ENCODE measurements at places on chromosomes 12 and 14.

DNA sequence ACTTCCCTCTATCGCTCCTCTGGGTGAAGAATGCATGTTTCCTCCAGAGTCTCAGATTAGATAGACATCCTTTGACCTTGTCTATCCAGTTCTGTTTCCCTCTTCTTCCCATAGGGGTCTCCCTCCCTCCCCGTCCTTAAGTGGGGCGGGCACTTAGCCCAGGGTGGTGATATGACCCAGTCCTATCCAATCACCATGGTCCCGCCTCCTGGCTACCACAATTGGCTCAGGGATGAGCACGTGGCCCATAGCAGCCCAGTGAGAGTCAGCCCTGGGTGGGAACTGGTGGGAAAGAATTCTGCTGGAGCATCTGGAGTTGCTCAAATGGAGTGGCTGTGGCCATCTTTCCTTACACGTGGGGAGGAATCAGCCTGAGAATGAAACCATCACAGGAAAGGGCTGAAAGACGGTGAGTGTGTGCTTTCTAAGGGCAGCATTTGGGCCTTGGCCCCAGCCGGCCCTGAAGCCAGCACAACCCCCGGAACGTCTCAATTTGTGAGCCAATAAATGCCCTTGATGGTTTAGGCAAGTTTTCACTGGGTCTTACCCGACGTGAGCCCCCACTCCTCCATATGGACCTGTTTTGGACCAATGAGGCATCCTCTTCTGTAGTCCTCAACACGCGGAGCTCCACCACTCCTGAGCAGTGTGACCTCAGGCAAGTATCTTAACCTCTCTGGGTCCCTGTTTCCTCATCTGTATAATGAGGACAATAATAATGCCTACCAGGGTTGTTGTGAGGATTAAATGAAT, 14.4 kb upstream of the MLXIP start:
- peak; percentile 93 for DNase-seq

- no peak for DNase-seq
Measured at GRCh38 chr14:47454025-47454424, 221.4 kb downstream of the MDGA2 start.

DNA sequence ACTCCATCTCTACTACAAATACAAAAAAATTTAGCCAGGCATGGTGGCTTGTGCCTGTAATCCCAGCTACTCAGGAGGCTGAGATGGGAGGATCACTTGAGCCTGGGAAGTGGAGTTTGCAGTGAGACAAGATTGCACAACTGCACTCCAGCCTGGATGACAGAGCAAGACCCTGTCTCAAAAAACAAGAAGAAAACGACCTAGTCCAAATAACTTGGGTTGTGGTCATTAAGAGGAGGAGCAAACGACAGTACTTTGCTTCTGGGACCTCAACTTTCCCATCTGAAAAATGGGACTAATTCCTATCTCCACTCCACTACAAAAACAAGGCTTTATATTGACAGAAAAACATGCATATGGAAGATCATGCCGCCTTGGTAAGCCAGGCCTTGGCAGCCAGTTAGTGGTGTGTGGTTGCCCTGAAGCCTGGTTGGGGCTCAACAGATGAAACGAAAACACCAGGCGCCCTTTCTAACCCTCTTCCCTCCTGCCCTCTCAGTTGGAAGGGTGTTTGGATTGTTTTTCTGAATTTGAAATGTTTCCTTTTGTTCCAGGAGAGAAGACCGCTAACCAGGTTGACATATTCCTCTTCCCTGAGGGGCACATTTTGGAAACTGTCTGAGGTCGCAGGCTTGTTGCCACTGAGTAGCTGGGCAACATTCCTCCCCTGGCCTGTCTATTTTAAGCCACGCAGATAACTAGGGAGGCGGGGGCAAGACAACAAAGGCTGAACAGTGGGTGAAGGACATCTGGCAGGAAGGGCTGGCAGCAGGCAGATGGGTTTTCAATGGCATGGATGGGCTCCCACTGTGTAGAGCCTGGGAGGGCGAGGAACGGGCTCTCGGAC, 13.7 kb upstream of the VPS37B start:
- peak; percentile 61 for DNase-seq

DNA sequence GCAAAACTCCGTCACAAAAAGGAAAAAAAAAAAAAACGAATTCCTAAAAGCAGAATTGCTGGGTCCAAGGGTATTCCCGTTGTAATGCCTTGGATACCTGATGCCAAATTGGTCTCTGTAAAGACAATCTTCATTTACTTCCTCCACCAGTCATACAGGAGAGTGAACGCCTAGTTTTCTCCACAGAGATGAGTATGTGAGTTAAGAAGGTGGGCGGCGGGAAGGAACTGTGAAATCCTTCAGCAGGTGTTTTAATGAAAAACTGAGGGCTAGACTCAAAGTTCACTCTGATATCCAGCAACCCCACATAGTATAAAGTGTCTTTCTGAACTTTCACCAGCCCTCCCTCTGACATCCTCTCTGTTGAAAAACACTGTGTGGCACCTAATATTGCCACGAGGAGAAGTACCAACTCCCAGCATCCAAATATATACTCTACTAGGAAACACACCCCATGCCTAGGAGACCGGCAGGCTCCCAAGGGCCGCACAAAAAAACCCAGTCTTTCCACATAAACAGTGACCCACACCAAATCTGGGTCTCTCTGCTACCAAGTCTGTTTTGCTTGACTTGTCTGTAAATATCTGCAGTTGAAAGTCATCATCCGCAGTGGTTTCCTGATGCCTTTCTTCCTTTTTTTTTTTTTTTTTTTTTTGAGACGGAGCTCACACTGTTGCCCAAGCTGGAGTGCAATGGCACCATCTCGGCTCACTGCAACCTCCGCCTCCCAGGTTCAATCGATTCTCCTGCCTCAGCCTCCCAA, 30.3 kb upstream of the FOXN3 start:
- no peak for DNase-seq

- DNase-seq: peak; percentile 79
Measured at GRCh38 chr12:55931780-55932550, 1.0 kb downstream of the DGKA start.

DNA sequence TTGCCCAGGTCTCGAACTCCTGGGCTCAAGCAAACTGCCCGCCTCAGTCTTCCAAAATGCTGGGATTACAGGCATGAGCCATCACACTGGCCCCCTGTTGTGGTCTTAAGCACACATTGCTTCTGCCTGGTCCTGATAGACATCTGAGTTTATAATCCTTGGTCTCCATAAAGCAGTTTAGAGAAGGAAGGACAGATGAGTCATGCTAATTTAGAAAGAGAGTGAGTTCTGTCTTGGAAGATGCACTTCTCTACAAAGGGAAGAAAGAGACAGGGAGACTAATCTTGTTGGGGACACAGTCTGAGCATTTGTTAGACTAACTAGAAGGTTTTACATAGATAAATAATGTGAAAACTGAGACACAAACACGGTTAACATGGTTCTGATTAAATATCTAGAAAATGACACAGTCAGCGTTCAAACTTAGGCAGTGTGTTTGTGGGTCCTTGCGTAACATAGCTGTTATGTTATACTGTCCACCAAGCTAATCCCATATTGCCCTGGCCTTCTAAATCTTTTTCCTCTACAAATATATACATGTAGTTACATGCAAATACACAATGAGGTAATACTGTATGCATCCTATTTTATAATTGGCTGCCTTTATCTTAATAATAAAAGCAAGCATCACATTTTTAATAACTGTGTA, 31.0 kb downstream of the SAMD4A start:
- DNase-seq: no peak

GRCh38 chr12:75592086-75592485, 80.7 kb upstream of the KRR1 start:
- no peak for DNase-seq

DNA sequence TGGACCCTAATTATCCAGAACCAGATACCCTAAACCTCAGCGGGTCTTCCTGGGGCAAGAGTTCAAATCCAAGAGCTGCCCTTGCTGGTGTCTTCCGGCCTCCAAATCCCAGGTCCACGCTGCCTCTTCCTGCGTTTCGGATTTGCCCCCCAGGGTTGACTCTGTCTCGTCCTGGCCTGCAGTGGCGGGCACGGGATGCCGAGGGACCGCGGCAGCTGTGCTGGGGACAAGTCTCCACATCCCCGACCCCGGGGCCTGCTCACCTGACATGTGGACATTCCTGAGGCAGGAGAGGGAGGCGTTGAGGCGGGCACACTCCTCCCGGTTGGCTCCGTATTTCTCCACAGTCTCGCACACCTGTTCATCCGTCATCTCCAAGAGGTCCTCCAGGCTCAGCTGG, 113.6 kb downstream of the KSR2 start:
- DNase-seq: no peak

DNA sequence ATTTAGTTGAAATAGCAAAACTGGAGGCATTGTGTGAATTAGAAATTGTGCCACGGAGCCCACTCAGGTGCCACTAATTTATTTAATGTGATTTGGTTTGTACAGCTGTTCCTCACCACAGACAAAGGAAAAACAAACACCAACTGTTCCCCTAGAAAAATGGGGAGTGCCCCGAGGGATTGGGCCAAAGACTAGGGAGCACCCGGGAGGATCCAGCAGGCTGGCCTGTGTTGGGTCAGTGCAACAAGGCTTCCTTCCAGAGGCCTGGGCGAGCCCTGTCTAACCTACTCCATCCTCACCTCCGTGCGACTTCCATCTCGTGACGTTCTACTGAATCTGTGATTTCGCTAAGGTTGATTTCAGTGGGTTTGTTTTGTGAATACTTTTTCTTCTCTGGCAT, 206.2 kb downstream of the CHST11 start:
- DNase-seq: no peak

DNA sequence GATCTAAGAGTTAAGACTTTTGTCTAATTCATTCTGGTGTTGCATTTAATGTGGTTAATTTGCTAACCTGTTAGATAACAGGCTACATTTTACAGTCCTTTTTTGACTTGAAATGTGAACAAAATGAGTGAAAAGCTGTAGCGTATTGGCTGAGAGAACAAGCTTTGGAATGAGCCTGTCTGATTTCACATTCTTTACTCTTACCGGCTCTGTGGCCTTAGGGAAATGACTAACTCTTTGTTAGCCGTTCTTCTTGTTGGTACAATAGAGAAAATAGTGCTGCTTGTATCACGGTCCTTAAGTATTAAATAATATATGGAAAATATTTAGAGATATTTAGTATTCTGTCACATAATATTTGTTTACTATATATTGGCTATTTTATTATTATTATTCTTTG, 1.9 kb downstream of the MNAT1 start:
- DNase-seq: peak; percentile 43

GRCh38 chr12:57740656-57741412, 2.3 kb upstream of the AGAP2 start:
- DNase-seq: no peak

DNA sequence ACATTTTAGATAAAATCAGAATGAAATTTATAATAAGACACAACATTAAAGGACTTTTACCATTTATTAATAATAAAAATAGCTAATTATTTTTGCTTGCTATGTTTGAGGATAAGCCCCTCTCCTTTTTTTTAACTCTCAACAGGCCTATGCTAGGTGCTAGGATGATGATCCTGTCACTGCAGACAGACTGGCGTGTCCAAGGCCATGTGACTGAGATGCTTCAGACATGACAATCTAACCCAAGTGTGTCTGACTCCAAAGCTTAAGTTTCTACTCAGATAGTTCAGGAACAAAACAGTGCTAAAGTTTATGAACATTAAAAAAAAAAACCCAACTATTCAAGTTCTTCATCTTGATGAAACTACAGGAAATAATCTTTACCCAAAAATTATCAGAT, 29.8 kb downstream of the PPP1R13B start:
- DNase-seq: no peak

DNA sequence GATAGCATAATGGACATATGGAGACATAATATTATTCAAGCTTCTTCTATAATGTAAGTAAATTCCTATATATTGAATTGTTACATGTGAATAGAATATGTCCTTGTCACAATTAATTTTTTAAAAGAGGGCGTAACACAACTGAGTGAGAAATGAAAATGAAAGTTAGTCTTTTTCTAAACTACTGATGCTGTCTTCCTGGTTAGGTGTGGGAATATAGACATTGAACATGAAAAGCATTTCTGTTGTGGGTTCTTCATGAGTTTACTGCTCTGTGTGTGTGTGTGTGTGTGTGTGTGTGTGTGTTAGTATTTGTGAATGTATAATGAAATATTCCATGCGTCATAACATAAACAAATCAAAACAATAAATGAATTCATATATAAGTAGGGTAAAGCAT, 40.5 kb upstream of the RTL1 start:
- DNase-seq: no peak

- peak; percentile 81 for DNase-seq
Measured at GRCh38 chr12:57093415-57094207, 4.7 kb downstream of the NAB2 start.

DNA sequence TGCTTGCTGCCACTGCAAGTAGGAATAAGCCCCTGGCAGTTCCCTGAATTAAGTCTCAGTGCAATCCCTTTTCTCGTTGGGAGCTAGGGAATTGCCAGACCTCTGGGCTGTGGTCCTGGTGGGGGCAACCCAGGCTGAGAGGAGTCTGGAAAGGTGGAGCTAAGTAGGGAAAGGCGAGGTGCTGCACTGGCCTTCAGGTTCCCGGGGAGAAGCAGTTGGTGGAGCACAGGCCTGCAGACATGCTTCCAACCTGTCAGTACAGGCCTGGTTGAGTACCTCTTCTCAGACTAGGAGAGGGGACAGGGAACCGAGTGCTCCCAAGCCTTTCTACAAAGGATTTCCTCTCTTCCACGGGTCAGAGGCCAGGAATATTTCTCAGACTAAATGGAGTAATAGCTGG, 1.5 kb downstream of the NRIP2 start:
- no peak for DNase-seq

GRCh38 chr12:131771965-131772364, 56.2 kb upstream of the MMP17 start:
- no peak for DNase-seq

- DNase-seq: peak; percentile 20
Measured at GRCh38 chr12:54164387-54165145, 24.2 kb downstream of the SMUG1 start.

DNA sequence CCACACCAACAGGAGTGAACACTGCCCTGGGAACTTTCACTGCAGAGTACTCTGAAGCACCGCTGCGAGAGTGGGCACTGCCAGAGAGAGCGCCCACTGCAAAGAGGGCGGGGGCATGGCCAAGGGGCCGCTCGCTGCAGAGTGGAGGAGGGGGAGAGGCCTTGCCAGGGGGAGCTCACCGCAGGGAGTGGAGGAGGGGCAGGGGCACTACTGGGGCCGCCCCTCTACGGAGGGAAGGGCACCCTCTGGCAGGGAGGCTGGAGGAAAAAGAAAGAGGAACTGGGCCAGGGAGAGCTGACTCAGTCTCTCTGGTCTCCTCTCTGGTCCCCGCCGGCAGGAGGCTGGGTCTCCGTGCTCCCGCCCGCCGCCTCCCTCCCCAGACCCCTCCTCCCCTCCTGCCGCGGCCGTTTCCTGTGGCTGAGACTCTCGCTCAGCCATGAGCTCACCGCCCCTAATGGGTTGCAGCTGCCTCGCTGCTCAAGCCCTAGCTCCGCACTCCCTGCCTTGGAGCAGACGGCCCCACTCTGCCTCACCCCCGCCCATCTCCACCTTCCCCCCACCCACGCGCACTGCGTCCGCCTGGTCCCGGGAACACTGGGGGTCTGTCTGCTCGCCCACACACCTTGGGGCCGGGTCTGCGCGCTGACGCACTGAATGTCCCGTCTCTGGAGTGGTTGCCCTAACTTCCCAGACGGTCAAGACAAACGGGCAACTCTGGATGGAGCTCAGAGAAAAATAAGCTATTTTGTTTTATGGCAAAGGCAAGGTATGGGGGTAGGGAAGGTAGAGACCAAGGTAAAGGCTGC, 1.3 kb downstream of the ARHGEF40 start:
- peak; percentile 98 for DNase-seq

GRCh38 chr12:114711689-114712152, 27.7 kb upstream of the TBX3 start:
- DNase-seq: no peak

- DNase-seq: no peak
Measured at GRCh38 chr12:132807295-132808092, 21.2 kb downstream of the GOLGA3 start.

GRCh38 chr14:68011406-68012028, 191.9 kb downstream of the RAD51B start:
- DNase-seq: peak; percentile 81
